T-cell (primary cell): ENCODE measurements at places on chromosomes 5 and 9. TPM values are rescaled to one million over a fixed set of nuclear protein-coding genes. Genes with fewer than 3 reads are reported as not detected.

The SNX30 gene
- total RNA-seq: 10.0 TPM

The NMUR2 gene
- not detected for total RNA-seq

GRCh38 chr5:132266836-132267160 lies 9.3 kb downstream of the PDLIM4 start:
- no peak overlapping the region for H3K27ac ChIP-seq
- H3K4me3 ChIP-seq: no peak overlapping the region
- H3K36me3 ChIP-seq: no peaks in the 10 kb centered on the region

DNA sequence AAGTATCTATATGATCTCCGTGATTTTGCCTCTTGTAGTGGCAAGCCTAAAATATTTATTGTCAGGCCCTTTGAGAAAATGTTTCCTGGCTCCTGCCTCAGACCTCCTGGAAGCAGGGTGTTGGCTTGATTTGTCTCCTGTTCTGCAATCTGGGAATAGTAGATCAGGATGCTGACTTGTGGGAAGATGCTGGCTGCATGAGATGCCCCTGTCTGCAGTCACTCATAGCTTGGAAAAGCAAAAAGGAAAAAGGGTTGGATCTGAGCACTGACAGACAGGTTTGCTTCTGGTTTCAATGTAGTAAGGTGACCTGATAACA lies 16.7 kb downstream of the TJP2 start:
- H3K36me3 ChIP-seq: no peaks in the 10 kb centered on the region
- H3K4me3 ChIP-seq: no peak overlapping the region
- H3K27me3 ChIP-seq: no peaks in the 10 kb centered on the region

- DNase-seq: peak; percentile 26
- H3K36me3 ChIP-seq: no peaks in the 10 kb centered on the region
- peak within 1 kb of the TSS; percentile 82 for H3K4me3 ChIP-seq
- H3K27ac ChIP-seq: peak within 1 kb of the TSS; percentile 24
- H3K27me3 ChIP-seq: peaks cover 23% of the 10 kb centered on the region
These were observed at the start of gene CTSL for GRCh38 chr9:87725900-87726709. Gene CTSL, plus strand, starts transcription at chr9:87726119. Its CDS starts 1,485 bp downstream, at chr9:87727604.

GRCh38 chr5:168159425-168159824 lies 132.0 kb upstream of the WWC1 start:
- no peak overlapping the region for H3K27ac ChIP-seq
- peaks cover 7% of the 10 kb centered on the region for H3K27me3 ChIP-seq
- no peak overlapping the region for H3K4me3 ChIP-seq
- DNase-seq: no peak

The CEP120 gene
- 57.2 TPM for total RNA-seq

DNA sequence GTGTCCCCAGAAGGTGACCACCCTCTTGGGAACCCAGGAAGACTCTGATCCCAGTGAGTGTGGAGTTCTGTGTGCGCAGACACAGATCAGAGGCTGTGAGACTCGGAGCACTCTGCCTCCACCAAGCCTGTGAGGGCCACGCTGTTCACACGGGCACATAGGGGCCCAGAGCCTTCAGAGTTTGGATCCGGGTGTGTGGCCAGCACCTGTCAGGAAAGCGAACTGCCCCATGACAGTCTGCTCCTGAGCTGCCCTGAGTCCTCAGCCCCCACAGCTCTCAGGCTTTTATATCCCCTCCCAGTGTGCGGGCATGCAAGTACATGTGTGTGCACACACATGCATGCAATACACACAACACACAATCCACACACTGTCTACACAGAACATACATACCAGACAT lies 161.8 kb upstream of the IRX2 start:
- no peaks in the 10 kb centered on the region for H3K4me1 ChIP-seq
- H3K36me3 ChIP-seq: no peaks in the 10 kb centered on the region
- no peak overlapping the region for H3K4me3 ChIP-seq
- DNase-seq: no peak
- H3K27ac ChIP-seq: no peak overlapping the region

The SPINK4 gene
- total RNA-seq: not detected

The SMIM27 gene
- 19.1 TPM for total RNA-seq

DNA sequence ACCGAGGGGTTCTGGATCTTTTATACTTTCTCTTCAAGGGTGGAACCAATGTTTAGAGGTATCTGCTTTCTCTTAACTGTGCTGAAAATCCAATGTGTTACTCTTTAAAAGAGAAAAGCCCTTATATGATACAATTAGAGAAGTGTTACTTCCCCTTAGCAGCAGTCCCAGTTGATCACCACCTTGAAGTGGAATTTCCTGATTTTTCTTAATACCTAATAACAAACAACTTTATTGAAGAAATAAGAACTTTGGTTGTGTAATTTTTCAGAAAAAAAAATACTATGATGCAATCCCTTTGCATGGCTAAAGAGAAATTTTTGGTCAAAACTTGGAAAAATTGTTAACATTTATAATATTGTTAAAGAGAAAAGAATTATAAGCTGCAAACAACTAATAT lies 24.7 kb downstream of the SLC1A3 start:
- H3K4me3 ChIP-seq: no peak overlapping the region
- H3K27ac ChIP-seq: no peak overlapping the region
- DNase-seq: no peak
- H3K27me3 ChIP-seq: no peaks in the 10 kb centered on the region
- H3K4me1 ChIP-seq: no peaks in the 10 kb centered on the region
- H3K36me3 ChIP-seq: no peaks in the 10 kb centered on the region

DNA sequence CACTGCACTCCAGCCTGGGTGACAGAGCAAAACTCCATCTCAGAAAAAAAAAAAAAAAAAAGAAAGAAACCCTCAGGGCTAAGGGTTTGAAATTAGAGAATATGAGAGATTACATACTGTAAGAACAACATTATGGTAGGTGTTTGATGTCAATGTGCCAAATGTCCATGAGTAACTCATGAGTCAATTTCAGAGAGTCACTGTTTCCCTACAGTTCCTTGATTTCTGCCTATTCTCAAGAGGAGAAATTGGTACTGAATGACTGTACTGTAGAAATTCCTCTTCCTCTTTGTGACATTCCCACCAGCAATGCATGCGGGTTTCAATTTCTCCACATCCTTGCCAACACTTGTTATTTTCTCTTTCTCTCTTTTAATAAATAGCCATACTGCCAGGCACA lies 35.2 kb downstream of the MARVELD2 start:
- no peak overlapping the region for H3K4me3 ChIP-seq
- DNase-seq: no peak
- H3K27me3 ChIP-seq: peaks cover 9% of the 10 kb centered on the region

GRCh38 chr9:15191378-15191777 lies 115.6 kb downstream of the TTC39B start:
- H3K27me3 ChIP-seq: no peaks in the 10 kb centered on the region
- peaks cover 71% of the 10 kb centered on the region for H3K36me3 ChIP-seq
- no peak for DNase-seq
- no peaks in the 10 kb centered on the region for H3K4me1 ChIP-seq
- H3K4me3 ChIP-seq: no peak overlapping the region

DNA sequence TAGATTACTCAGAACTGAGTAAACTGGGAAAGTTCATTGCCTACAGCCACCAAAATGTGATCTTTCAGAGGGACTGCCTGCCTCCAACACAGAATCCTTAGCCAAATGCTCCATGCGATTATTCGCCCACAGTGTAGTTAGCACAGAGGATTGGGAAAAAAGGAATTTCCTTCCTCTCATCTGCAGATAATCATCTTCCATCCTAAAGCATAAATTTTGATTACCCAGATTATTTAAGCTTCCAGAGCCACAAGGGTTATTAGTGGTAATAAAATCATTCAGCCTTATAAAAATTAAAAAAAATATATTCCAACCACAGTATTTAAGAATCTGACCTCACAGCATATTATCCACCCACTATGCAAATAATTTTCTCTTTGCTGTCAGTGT lies 285.3 kb upstream of the GRAMD2B start:
- H3K36me3 ChIP-seq: no peaks in the 10 kb centered on the region
- no peak for DNase-seq
- no peak overlapping the region for H3K4me3 ChIP-seq
- no peaks in the 10 kb centered on the region for H3K27me3 ChIP-seq
- H3K4me1 ChIP-seq: no peaks in the 10 kb centered on the region
- H3K27ac ChIP-seq: no peak overlapping the region

GRCh38 chr5:134540747-134541733 lies 15.6 kb downstream of the JADE2 start:
- no peak for DNase-seq
- no peak overlapping the region for H3K4me3 ChIP-seq
- no peak overlapping the region for H3K27ac ChIP-seq
- H3K4me1 ChIP-seq: peaks cover 6% of the 10 kb centered on the region
- no peaks in the 10 kb centered on the region for H3K27me3 ChIP-seq
- peaks cover 77% of the 10 kb centered on the region for H3K36me3 ChIP-seq
